ENCODE measurements at places on chromosomes 1 and 21.

- DNase-seq, result no peak
Observed at GRCh38 chr1:41497056-41497440, 12.6 kb upstream of the EDN2 start.

DNA sequence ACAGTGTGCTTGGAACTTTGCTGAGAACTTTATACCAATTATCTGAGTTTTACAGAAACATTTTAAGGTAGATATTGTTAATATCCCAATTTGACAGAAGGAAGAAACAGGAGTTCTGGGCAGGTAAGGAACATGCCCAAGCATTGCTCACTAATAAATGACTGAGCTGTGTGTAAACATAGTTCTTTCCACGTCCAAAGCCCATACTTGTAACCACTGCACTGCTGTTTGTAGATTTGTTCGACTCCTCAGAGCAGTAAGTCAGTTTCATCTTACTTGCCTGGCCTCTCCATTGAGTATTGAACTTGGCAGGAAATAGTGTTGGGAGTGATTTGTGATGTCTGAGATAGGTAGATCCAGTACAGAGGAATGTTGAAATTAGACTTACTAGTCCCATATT is 335.1 kb downstream of the KIF26B start:
- no peak for DNase-seq

GRCh38 chr1:231357187-231357772 is 19.2 kb downstream of the SPRTN start:
- DNase-seq, result no peak

GRCh38 chr1:169571450-169571849 is 14.8 kb downstream of the F5 start:
- DNase-seq, result no peak

- DNase-seq, result no peak
Observed at GRCh38 chr1:201648066-201648906, 109.4 kb downstream of the NAV1 start.

DNA sequence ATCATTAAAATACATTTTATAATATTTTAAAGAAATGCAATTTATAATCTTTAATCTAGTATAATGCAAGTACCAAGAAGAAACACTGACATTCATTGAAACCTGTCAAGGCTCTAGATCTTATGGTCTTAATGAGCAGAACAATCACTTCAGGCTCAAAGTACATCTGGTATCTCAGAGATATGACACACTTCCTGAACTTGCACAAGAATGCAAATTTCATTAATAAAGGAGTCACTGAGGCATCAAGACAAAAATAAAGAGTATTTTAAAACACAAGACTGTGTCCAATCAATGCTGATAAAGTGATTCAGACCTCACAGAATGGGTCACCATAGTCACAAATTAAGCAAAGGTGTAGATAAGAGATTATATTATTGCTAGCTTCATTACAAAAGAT is 178.1 kb downstream of the AK5 start:
- DNase-seq, result no peak

DNA sequence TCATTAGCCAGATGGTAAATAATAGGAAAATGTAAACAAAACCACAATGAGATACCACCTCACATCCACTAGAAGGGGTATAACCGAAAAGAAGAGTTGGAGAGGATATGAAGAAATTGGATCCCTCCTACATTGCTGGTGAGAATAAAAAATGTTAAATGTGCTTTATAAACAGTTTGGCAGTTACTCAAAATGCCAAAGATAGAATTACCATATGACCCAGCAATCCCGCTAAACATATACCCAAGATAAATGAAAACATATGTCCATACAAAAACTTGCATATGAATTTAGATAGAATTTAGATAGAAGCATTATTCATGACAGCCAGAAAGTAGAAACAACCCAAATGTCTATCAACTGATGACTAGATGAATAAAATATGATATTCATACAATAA is 4.4 kb upstream of the FMO2 start:
- DNase-seq, result no peak

- DNase-seq, result no peak
Observed at GRCh38 chr1:32052887-32053286, 19.9 kb upstream of the TMEM39B start.

DNA sequence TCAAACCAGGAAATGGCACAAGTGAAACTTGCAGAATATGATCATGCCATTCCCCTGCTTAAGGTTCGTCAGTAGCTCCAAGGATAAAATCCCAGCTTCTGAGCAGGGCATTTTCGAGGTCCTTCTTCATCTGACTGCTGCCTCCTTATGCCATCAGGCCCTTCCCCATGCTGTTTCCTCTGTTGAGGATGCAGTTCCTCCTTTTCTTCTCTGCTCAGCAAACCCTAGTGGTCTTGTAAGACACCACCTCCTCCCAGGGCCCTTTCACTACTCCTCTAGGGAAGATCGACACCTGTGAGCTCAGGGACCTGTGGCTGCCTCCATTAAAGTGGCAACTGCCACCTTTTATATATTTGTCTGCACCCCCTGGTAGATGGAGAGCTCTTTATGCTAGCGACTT is 62.1 kb upstream of the JUN start:
- no peak for DNase-seq

GRCh38 chr1:216221260-216221700 is 202.0 kb downstream of the USH2A start:
- DNase-seq, result peak; percentile 51

GRCh38 chr1:78333502-78333901 is 157.3 kb upstream of the PTGFR start:
- peak; percentile 17 for DNase-seq

- DNase-seq, result peak; percentile 24
Observed at GRCh38 chr1:107135463-107135862, 5.4 kb upstream of the NTNG1 start.

- no peak for DNase-seq
Observed at GRCh38 chr1:184590163-184590750, 164.4 kb downstream of the EDEM3 start.

GRCh38 chr1:117894078-117894477 is 35.3 kb downstream of the GDAP2 start:
- no peak for DNase-seq

Data from activated CD4-positive, alpha-beta T cell treated with anti-CD3 and anti-CD28 coated beads, Interleukin-10, Interleukin-2, amounts not matched to agents 100 ng/mL and 50 ng/mL, durations not matched to agents 16 hours and 8 hours (primary cell).